ENCODE measurements at places on chromosomes 1 and 21.

- no peak for DNase-seq
Observed at GRCh38 chr1:109802136-109802900, 38.6 kb upstream of the EPS8L3 start.

DNA sequence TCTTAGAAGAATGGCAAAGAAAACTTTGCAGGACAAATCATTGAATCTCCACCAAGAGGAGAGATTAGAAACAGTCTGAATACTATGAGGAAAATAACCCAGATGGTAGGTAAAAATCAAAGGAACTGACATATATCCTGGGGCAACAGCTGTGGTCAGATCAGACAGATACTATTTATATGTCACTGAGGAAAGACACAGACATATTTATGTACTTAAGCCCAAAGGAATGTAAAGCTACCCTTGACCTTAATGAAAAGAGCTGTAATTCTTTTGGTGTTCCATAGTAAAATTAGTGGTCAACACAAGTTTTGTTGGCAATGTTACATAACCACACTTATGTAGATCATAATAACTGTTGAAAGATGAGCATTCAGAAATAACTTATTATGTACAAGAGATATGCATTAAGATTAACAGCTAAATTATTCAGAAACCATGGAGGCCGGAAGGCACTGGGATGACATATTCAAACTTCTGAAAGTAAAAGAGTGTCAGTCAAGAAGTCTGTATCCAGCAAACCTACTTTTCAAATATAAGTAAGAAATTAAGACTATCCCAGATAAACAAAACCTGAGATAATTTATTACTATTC lies 166.1 kb upstream of the SAMSN1 start:
- DNase-seq, result no peak

DNA sequence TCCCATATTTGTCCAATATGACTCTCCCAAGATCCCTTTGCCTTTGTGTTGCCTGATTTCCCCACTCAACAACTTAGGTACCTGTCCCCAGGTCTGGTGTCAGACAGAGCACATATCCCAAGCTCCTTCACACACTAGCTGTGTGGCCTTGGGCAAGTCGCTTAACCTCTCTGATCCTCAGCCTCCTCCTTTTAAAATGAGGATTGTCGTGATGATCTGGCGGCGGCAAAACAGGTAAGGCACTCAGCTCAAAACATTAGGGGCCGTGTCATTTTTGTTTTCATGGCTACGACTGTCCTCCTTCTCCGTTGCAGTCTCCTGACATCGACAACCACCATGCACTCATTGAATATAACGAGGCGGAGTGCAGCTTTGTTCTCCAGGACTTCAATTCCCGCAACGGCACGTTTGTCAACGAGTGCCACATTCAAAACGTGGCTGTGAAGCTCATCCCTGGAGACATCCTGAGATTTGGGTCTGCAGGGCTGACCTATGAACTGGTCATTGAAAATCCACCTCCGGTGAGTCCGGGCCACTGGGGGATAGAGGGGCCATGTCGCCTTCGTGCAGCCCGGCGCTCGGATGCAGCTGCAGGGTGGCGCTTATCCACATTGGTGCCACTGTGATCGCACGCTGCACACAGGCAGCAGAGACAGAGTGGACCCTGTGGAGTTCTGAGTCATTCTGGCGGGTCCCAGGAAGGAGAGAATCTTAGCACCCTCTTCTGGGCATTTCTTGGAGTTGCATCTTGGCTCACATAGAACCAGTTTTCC lies 25.2 kb downstream of the FHAD1 start:
- peak; percentile 89 for DNase-seq

GRCh38 chr1:86712088-86712860 lies 7.9 kb downstream of the SH3GLB1 start:
- no peak for DNase-seq

GRCh38 chr1:200029035-200029821 lies 1.7 kb downstream of the NR5A2 start:
- peak; percentile 72 for DNase-seq

DNA sequence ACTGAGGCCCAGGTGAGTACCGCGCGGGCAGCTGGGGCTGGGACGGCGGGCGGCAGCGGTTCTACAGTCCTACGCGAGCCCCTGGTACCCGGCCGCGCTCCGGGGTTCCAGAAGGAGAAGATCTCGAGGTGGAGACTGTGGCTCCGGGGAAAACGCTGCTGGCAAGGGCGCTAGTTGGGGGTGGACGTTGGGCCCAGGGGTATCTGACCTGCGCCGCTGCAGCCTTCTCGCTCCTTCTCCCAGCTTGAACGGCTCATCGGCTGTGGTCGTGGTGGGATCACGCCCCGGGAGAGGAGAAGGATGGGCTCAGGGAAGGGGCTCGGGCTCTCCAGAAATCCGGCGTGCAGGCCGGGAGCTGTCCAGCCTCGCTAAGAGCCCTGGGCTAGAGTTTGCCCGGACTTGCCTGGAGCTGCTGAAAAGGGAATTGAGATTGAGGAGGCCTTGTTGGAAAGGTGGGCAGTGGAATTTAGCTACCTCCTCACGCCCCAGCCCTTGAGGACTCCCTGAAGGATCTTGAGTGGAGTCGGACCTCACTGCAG lies 1.1 kb upstream of the POU3F1 start:
- peak; percentile 97 for DNase-seq

GRCh38 chr1:31627930-31628559 lies 10.6 kb downstream of the HCRTR1 start:
- no peak for DNase-seq

DNA sequence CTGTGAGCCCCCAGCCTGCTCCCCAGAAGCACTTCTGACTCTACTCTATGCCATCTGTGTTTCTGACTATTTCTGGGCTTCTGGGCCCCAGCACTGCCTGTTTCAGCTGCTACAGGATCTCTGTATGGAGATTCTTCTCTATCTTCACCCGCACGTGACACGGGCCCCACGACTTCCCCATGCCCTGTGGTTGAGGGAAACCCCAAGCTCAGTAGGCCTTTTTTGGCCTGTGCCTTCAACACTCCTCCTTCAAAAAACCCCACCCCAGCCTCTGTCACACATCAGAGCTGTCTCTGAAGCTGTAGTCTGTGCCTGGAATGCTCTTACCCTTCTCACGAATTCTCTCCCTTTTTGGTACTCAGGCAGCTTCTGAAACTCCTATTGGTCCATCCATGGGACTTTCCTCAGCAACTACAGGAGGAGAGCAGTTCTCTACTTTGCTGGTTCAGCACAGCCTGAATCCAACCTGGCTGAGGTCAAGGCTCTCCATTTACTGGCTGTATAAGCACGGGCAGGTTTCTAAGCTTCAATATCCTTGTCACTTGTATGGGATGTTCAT lies 2.0 kb upstream of the NID1 start:
- no peak for DNase-seq

DNA sequence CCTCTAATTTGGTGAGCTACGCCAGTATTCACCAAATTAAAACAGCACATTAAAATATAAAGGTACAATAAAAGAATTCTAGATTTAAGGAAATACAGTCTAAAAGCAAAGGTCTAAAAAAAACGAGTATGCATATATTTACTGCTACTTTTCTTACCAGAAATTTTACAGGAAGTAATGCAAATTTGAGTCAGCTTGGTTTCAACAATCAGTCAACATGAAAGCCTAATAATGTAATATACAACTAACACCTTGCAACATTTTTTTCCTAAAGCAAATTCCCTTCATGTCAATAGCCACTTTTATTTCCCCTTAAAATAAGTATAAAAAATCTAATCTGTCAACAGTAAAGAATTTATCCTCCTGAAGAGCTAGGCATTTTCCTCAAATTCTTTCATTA lies 11.9 kb downstream of the PTP4A2 start:
- no peak for DNase-seq

DNA sequence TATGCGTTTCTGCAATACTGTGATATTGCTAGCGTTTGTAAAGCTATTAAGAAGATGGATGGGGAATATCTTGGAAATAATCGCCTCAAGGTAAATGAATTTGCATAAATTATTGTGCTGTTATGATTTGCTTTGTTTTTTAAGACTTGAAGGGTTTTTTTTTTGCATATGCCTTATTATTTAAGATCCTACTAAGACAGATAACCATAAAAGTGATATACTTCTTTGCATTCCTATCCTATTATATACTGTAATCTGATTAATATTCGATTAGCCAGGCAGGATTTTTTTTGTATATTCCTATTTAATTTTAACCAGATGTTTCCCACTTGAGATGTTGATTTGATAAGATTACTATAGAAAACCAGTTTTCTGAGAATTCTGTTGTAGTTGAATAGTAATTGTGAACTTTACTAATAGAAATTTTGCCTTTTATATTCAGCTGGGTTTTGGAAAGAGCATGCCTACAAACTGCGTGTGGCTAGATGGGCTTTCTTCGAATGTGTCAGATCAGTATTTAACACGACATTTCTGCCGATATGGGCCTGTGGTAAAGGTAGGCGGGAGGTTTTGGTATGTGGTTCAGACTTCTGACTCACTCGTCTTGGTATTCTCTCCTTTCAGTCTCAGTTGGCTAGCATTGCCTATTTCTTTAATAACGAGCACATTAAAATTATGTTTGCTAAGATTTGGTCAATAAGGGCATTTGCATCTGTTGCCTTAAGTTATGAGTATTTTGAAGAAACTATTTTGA lies 56.8 kb downstream of the ZBTB17 start:
- DNase-seq, result peak; percentile 68

DNA sequence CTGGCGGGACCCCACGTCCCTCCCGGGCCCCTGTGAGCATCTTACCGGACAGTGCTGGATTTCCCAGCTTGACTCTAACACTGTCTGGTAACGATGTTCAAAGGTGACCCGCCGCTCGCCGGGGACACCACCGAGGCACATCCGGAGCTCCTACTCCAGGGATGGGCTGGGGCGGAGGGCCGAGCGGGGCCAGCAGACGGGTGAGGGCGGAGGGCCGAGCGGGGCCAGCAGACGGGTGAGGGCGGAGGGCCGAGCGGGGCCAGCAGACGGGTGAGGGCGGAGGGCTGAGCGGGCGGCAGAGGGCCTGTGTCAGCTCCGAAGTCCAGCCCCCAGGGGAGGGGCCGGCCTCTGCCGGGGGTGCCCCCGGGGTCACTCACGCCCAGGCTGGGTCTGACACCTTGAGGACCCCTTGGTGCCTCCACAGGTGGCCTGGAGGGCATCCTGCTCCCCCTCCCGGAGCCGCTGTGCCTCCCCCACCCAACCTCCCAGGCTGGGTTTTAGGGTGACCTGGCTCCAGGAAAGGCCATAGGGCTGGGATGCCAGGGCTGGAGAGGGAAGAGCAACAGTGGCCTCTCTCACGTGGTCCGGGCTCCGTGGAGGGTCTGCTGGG lies 5.7 kb upstream of the TTLL10 start:
- no peak for DNase-seq

DNA sequence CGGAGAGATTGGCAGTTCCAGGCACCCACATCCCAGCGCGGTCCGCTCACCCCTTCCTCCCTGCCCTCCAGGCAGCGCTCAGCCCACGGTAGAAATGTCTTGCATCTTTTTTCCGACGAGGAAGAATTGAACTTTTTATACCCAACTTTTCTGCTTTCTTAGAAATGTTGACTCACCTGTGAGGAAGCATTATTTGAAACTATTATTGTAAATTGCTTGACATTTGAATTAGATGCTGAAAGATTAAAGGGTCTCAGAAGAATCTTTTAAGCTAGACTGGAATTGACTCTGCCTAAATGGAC lies 912 bp upstream of the SIPA1L2 start:
- DNase-seq, result no peak

GRCh38 chr21:43603641-43604504 lies 55.4 kb downstream of the HSF2BP start:
- peak; percentile 80 for DNase-seq

DNA sequence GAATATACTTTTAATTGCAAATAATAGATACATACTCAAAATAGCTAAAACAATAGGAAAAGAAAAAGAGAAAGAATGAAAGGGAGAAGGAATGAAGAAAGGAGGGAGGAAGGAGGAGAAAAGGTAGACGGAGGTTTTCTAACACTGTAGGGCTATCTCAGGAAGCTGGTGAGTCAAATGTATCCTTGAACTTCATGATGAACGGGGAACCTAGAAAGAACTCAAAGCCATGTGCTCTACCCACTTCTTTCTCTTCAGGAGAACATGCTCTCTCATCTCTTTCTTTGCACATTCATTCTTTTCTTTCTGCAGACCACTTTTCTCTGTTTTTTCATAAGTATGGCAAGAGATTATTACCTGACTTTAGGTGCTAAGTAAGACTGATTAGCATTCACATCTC lies 37.3 kb upstream of the ZNF644 start:
- DNase-seq, result no peak

DNA sequence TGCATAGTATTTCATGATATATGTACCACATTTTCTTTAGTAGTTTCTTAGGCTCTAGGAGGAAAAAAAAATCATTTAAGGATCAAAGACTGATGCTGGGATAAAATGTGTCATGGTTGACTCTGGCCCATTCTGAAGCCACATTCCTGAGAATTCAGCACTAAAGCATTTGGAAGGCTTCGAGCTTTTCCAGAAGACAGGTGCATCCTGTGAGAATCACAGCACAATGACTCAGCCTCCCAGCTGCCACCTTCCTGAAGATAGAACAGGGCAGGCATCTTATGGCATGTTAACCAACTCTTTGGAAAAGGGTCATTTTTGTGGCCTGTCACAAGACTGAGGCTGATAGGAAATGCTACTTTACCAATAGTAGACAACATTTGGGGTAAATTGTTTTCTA lies 359.9 kb downstream of the PCP4 start:
- no peak for DNase-seq

DNA sequence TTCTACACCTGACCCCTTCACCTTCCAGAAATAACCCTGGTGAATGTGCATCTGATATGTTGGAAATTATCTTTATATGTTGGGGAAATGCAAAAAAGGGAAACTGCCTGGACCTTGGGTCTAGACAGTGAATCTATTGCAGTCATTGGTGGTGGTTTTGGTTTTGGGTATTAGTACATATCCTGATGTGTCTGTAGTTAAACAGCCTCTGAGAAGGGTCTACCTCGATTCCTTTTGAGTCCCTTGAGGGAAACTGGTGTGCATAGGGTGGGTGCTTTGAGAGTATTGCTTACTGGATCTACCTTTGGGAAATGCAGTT lies 127.3 kb upstream of the KIAA0040 start:
- DNase-seq, result no peak

DNA sequence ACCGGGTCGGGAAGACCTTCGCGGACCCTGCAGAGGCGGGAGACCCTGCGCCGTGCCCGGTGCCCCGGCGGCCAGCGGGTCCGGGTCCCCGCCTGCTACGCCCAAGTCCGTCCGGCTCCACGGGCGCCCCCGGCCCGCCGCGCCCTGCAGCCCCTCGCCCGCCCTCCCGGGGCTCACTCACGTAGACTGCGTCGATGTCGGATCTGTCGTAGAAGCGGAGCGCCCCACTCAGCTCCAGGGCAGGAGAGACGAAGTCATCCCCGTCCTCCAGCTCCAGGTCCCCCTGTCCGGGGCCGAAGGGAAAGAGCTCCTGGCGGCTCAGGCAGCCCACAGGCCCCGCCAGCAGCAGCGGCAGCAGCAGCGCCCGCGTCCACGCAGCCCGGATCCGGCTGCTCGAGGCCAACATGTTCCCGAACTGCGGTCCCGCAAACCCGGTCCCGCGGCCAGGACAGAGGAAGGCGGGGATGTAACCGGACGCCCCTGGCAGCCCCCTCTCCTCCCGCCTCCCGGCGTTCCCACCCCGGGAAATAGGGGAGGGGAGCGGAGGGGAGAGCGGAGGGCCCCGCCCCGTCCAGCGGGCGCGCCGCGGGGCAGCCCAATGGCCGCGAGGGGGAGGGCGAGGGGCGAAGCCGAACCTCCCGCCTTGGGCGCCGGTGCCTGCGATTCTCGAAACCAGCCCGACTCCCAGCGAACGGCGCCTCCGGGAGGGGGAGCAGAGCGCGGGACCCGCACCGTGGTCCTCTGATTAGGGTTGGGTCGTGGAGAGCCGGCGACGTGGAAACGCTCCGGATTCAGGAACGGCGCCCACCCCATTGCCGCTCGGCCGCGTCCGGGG lies at the start of gene NID1:
Gene NID1 (minus strand): TSS at position 417 of the 835 bp plus-strand sequence. CDS start 11 bp downstream, at position 406.
- DNase-seq, result peak; percentile 97

Measured in osteoblast (primary cell).